ENCODE measurements at places on chromosomes 5 and 9.

- no peak for DNase-seq
Observed at GRCh38 chr5:29077451-29077850, 2039.1 kb upstream of the CDH9 start.

DNA sequence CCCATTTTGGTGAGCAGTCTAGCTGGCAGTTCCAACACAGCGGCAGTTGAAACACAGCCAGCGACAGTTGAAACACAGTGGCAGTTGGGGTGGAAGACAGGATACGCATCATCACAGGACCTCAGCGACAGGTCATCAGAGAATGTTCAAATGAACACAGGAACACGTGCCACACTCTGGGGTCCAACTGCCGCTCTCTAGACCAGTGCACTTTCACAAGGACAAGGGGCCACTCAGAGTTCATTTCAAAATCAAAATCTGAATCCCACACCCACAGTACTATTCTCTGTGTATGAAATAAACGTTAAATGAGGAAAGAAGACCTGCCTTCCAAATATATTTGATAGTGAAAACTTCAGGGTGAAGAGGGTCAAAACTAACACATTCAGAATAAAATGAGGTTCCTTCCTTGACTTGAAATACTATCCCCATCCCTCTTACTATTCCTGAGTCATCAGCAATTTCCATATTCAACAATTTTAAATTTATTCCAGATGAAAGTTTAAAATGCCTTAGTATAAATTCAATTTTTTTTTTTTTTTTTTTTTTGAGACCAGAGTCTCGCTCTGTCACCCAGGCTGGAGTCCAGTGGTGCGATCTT lies 53.0 kb upstream of the SIMC1 start:
- no peak for DNase-seq

DNA sequence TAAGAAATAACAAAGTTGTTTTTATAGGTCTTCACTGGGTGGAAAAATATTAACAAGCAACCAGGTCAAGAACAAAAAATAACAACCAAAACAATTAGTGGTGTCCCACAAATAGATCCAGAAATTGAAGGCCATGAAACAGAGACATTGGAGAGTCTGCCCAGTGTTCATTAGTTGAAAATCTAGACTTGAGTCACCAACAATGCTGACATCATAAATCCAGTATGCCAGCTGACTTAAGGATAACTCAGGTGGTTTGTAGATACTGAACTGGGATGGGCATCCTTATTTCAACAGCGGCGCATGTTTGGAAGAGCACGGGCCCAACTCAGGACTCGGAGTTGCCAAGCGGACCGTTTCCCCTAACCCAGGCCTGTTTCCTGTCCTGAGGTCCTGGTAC lies 80.7 kb upstream of the TNFAIP8 start:
- no peak for DNase-seq

- DNase-seq = no peak
Observed at GRCh38 chr9:115106001-115106400, 12.0 kb downstream of the TNC start.

GRCh38 chr9:137295849-137296669 lies 6.0 kb downstream of the NRARP start:
- DNase-seq = no peak

DNA sequence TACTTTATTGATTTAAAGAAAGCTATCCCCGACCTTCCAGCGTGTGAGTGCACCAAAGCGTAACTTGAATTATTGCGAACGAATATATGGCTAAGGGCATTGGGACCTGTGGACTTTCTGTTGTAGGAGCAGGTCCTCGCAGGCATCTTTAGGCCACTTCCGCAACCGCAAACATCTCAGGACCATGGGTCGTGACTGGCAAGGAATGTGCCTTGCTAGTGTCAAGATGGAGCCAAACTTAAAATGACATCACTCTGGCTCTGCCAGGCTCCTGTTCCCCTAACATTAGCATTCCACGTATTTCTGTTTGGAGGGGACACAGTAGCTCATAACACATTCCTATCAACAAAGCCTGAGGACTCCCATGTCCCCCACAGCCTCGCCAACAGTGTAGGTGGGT lies 44.1 kb upstream of the OLFM1 start:
- DNase-seq = no peak

DNA sequence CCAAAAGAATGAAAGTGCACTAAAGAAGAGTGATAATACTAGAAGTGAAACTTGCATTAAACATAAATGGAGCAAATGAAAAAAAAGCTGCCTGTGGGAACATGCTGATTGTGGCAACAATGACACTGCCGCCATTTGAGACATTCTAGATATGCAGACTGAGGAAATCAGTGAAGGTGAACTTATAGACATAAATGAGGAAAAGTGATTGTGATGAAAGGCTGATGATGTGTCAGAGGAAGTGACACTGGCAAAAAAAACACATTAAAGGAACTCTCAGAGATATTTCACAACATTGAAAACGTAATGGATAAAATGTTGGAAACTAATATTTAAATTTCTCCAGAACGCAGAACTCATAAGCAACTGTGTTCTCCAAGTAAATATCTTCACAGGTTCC lies 1.2 kb downstream of the ERCC8 start:
- peak; percentile 55 for DNase-seq

DNA sequence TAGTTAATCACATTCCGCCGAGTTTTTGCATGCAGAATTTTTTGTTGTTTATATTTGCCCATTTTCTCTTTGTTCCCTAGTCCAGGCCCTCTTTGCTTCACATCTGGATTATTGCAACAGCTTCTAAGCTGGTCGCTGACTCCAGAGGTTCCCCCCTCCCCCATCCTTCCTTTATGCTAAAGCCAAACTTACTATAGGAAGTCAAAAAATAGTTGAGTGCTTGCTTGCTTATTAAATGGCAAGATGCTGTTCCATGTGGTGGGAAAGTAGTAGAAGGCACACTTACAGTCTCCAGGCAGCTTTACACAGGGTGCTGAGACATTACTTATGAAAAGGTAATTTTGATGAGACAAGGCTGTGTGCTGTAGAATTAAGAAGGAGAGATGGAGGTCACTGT lies 1.3 kb downstream of the ZBTB34 start:
- DNase-seq = peak; percentile 48

DNA sequence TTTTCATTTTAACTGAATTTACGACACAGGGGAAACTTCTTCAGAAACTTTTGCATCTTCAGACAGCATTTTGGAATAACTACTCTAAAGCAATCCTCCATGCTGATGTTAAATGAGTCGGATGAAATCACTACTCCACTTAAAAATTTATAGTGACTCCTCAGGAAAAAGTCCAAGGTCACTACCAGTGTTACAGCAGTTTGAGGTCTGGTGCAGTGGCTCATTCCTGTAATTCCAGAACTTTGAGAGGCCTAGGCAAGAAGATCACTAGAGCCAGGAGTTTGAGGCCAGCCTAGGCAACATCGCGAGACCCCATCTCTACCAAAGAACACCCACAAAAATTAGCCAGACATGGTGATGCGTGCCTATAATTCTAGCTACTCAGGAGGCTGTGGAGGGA lies 5.9 kb upstream of the GAS1 start:
- DNase-seq = no peak

- DNase-seq = no peak
Observed at GRCh38 chr5:32249668-32250067, 63.1 kb downstream of the MTMR12 start.

DNA sequence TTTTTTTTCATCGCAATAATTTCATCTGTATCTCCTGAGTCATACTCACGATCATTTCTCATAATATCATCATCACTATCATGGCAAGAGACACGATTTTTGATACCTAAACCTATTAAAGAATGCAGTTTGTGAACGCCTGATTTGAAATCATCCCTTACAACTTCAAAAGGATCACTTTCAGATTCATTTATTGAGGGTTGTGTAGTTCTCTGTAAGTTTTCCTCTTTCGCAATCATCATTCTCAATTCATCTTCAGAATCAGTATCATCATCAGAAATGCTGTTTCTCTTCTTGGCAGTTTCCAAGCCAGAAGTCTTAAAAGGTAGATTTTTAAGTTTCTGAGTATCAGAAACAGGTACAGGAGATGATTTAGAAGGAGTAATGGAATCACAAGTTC lies 9.7 kb downstream of the NOL8 start:
- no peak for DNase-seq

GRCh38 chr9:73038613-73039012 lies 85.8 kb upstream of the ALDH1A1 start:
- no peak for DNase-seq

DNA sequence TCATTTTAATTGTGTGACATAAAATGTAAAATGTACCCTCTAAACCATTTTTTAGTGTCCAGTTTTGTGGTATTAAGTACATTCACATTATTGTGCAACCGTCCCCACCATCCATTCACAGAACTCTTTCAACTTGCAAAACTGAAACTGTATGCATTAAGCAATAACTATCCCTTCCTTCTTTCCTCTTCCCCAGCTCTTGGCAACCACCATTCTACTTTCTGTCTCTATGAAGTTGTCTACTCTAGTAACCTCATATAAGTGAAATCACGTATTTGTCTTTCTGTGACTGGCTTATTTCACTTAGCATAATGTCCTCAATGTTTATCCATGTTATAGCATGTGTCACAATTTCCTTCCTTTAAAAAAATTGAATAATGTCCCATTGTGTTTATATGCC lies 142.4 kb downstream of the C9orf152 start:
- no peak for DNase-seq

- DNase-seq = no peak
Observed at GRCh38 chr5:80229902-80230255, 26.0 kb downstream of the SERINC5 start.

- no peak for DNase-seq
Observed at GRCh38 chr9:127277099-127277498, 12.5 kb downstream of the GARNL3 start.

- no peak for DNase-seq
Observed at GRCh38 chr5:68652534-68652965, 437.0 kb downstream of the PIK3R1 start.

GRCh38 chr9:68733021-68733405 lies 28.0 kb downstream of the PIP5K1B start:
- no peak for DNase-seq

DNA sequence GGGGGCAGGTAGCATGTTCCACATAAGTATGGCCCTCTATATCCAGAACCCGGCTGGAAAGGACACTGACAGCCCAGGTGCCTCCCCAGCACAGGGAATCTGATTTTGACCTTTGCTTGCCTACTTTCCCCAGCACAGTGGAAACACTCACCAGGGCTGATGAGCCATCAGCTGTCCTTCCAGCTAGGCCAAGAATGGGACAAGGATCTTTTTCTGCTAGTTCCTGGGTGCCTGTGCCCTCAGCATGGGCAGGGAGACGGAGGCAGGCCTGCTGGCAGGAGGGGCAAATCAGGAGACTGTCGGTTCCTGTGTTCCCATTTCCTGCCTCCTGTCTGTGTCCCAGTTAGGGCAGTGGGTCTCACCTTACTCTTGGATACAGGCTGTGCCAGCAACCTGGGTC lies 1.1 kb downstream of the CYFIP2 start:
- no peak for DNase-seq

- DNase-seq = no peak
Observed at GRCh38 chr9:107067739-107068416, 204.9 kb downstream of the ZNF462 start.

DNA sequence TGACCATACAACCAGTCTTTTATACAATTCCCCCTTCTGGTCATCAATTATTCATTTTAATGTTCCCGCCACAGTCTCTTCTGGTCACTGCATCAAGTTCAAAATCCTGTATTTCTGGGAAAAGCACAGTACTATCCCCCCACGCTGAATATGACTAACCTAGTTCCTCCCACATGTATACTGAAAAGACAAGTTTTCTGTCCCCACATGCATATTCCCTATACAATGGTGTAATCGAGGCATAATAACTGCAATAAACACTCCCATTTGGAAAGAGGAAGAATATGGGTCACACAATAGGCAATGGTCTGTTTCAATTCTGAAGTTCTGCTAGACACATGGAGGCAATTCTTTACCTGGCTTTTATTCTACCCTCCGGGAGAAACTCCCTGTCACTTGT lies 344.9 kb downstream of the EFNA5 start:
- DNase-seq = no peak

- DNase-seq = no peak
Observed at GRCh38 chr5:123204251-123204650, 115.2 kb downstream of the PRDM6 start.

DNA sequence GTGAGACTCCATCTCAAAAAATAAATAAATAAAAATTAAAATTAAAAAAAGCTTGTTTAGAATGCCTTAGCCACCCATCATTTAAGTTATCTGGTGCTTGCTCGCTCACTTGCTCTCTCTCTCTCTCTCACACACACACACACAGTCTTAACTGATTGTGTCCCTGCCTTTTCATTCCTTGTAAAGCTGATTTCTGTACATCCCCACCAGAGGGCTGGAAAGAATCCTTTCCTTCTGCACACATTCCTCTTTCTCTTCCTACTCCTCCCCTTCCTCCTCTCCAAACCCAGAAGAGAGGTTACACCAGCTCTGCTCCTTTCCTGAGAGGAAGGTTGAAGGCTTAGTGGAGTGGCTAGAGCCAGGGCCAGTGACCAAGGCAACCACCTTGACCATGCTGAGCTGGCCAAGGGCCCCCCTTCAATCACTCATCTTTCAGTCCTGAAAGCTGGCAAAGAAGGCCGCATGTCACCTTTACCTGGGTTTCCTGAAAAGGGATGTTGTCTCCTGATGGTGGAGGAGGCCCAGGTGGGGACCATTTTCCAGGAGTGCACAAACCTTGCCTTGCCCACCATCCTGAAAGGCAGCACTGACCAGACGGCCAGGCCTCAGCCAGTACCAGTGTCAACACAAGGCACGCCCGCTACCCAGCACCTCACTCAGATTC lies 25.6 kb downstream of the STK10 start:
- DNase-seq = no peak

- DNase-seq = no peak
Observed at GRCh38 chr5:24850926-24851486, 206.2 kb upstream of the CDH10 start.

- DNase-seq = no peak
Observed at GRCh38 chr9:81694541-81694940, 5.2 kb upstream of the TLE1 start.

GRCh38 chr5:168528521-168529373 lies at the start of gene FBLL1:
FBLL1 (plus strand) TSS chr5:168529305; CDS start chr5:168529505, 200 bp downstream.
- no peak for DNase-seq

- DNase-seq = no peak
Observed at GRCh38 chr5:66527478-66528035, 68.6 kb upstream of the MAST4 start.

- DNase-seq = no peak
Observed at GRCh38 chr5:5042806-5043205, 97.3 kb upstream of the ADAMTS16 start.

DNA sequence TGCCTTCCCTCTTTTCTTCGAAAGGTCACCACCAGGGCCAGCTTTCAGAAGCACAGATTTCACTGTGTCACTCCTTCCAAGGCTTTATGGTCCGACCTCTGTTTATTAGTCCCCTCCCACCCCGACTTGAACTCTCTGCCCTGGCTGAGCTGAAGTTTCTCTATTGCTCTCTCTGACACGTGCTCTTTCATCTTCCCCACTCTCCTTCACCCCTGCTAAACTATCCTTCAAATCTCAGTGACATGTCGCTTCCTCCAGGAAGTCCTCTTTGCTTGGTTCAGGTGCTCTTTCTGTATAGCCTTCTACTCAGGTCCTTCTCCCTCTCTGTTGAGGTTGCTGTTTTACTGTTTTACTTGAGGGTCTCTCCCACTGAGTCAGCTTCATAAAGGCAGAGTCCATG lies 64.4 kb downstream of the ARHGEF37 start:
- no peak for DNase-seq

- DNase-seq = no peak
Observed at GRCh38 chr5:59039296-59040023, 456.6 kb downstream of the RAB3C start.
